ENCODE measurements at places on chromosomes 1 and 21.

- no peak for DNase-seq
These were observed 395.1 kb upstream of the VAMP3 start for GRCh38 chr1:7375781-7376660.

- DNase-seq = no peak
These were observed 66.4 kb downstream of the RGS13 start for GRCh38 chr1:192702212-192702902.

DNA sequence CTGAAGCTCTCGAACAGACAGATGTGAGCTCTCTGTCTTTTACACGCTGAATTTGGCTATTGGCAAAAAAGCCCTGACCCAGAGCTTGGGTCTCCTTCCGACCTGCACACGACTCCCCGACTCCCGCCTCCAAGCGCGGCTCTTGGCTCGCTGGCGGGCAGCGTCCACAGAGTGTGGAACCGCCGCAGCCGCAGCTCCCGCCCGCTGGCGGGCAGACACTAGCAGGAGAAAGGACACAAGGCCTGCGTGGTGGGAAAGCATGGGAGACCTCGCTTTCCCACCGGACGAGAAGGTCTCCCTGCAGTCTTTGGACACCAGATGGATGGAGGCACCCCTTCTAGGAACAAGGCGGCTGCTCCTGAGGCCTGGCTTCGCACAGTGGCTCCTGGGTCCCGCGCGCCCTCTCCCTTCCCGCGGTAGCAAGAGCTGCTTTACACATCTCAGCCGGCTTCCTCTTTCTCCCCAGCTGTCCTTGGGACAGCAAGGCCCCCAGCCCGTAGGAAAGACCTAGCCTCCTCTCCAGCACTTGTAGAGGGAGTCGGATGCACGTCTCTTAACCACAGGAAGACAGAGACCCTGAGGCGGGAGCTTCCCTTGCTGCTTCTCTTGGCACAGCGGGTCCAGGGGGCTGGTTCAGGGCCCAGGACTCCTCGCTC lies 92.1 kb downstream of the PRKAB2 start:
- DNase-seq = no peak

- no peak for DNase-seq
These were observed 32.8 kb upstream of the MAN1C1 start for GRCh38 chr1:25583519-25584370.

DNA sequence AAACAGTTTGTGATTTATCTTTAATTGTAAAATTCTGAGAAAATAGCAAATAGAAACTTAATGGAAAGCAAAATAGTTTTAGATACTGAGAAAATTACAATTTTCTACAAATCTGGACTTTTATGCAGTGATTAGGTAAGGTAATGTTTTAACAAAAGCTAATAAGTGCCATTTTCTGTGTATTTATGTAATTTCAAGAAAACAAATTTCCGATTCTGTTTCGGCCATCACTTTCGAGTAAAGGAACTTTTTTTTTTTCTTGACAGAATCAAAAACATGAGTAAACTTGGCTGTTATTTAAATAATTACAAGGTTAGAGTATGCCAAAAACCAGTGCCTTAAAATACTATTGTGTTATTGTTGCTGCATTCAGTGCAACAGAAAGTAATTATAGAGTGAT lies 280.4 kb upstream of the C1orf105 start:
- DNase-seq = no peak
